ENCODE measurements at places on chromosomes 6 and 20.

GRCh38 chr20:46058599-46059281 is 29.7 kb downstream of the SLC12A5 start:
- no peak for DNase-seq

DNA sequence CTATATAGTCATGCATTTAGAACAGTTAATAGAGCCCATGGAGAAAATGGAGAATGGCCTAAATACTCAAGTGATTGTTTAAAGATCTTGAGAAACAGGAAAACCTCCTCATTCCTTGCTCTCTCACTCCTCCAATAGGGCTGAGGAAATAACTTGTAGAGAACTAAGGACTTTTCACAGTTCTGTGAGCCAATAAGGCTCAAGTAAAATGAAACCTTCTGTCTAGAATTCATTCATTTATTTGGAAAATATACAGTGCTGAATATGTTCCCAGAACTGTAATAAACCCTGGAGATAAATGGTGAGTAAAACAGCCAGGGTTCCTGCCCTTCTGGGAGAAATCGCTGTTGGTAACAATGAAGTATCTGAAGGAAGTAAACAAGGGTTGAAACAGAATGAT is 35.3 kb downstream of the ELOVL2 start:
- DNase-seq, result no peak

- DNase-seq, result no peak
These were observed 7.0 kb downstream of the CEP250 start for GRCh38 chr20:35462351-35462750.

DNA sequence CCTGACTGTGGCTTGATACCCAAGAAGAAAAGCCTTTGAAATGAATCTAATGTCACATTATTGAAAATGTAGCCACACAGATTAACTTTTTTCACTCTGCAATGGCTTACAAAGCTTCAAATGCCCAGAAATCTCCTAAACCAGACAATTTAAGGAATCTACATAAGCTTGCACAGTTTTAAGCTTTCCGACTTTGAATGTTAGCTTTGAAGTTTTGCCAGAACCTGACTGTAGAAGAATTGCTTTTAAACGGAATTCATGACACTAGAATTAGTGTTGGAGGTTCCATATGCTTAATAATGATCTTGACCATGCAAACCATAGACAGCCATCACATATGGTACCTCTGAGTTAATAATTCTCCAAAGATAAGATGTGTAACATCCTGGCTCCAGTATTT is 798.5 kb upstream of the EPHA7 start:
- no peak for DNase-seq

DNA sequence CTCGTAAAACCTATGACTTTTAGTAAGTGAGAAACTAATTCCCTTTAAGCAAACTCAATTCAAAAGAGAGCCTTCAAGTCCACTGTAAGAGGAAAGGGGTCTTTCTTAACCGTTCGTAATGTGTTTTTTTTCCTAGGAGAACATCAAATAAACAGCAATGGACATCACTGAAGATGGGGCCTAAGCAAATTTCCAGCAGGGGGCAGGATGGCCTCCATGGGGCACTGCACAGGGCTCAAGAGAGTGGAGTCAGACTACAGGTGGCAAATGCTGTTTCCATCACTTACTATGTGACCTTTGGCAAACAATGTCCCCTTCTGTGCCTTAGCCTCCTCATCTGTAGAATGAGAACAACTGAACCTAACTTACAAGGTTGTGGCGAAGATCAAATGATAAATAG is 88.7 kb downstream of the ARHGAP18 start:
- DNase-seq, result no peak

DNA sequence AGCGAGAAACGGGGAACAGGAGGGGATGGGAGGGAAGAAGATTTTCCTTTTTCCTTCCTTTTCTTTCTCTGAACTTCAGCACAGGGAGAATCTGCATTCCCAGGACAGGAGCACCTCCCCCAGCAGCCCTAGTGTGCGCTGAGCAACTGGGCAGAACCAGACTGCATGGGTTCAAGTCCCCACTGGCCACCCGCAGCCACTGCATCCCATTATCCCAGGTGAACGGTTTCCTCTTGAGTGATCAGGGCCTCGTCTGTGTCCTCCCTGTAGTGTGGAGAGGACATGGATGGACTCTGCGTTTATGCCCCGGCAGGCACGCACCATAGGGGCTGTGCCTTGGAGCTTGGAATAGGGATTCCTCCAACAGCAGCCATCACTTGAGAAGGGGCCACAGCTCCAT is 53.0 kb downstream of the ANKRD60 start:
- no peak for DNase-seq

DNA sequence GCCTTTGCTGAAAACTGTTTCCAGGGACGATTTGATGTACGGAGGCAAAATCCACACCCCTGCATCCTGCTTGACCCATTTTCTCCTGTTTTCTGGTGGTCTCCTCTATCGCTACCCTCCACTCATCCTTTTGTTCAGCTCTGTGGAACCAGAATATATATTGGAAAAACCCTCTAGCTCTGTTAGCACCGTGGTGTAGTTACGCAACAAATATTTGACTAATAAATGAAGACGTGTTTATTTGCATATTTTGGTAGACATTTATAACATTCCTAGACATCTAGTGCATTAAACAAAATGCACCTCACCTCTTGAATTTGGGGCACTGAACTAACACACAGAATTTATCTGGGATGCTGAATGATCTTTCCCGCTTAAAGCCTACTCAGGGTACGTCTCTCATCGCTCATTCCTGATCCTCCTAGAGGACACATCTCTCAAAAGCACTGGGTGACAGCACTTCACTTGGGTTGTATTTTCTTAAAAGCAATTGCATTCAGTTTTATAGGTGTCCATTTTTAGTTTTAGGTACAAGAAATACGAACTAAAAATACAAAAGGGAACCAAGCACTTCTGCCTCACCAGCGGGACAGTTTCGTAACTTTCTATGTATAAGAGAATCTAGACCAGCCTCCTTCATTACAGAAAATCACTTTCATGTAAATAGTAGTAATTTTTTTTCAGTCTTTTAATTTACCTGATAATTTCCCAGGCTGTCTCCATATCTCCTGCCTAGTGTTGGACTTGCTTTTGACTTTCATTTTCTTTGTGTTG is 59.2 kb downstream of the SNRNP48 start:
- no peak for DNase-seq

GRCh38 chr6:116152620-116153019 is 26.7 kb upstream of the COL10A1 start:
- no peak for DNase-seq

DNA sequence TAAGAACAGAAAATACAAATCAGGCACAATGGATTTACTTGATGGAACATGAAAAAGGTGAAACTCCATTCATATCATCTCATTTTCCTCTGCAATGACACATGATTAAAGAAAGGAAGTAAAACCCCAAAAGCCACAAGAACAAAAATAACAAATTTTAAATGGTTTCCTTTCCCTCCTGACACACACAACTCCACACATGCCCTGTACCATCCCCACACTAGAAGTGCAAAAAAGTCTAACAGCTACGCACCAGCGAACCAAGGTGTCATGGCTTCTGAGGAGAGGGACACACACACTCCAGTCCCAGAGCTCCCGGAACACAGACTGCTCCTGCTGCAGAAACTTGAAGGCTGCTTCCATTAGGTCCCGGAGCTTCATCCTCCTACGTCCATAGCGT is 25.3 kb downstream of the MDN1 start:
- no peak for DNase-seq

DNA sequence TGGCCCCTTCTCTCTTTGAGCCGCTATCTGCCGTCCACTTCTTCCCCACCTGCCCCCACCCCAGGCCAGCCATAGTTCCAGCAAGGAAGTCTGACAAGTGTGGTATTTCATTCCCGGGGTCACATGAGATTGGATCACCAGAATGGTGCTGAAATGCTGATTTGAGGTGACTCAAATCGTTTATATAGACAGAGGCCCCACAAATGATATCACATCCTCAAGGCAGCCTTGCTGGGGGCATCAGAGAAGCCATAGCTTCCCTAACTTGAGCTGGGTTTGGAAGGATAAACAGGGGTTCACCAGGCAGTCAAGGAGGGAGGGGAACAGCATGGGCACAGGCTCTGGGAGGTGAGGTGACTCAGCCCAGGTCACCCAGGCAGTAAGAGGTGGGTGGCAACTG is 9.9 kb downstream of the SDCBP2 start:
- DNase-seq, result no peak

DNA sequence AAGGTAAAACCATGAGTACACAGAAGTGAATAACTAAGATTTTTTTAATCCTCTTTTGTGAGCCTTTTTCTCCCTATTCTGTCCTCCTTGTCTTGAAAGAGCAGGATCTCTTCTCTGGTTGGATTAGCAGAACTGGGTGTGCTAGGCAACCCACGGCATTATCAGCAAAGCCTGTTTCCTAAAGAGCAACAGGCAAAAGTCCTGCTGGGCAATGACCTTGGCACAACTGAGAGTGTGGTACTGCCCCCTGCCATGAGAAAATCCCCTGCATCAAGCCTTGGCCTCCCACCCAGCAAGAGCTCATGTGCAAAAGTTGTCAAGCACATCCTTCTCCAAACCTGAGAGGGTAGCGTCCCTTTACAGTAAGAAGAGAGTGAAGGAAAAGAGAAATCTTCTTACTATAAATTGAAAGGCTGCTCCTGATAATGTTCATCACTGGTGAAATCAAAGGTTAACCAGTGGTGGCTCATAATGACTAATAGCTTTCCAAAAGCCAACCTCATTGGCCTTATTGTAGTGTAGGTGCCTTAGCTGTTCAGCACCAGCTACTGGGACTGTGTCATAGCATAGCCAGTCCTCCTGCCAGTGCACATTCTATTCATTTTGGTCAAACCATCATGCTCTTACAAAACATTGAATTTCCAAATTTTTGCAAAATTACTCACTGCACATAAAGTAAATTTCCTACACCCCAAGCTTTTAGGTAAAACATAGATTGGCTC is 17.1 kb downstream of the KIF6 start:
- no peak for DNase-seq

- DNase-seq, result no peak
These were observed 719 bp downstream of the SMPD2 start for GRCh38 chr6:109441069-109441816.

DNA sequence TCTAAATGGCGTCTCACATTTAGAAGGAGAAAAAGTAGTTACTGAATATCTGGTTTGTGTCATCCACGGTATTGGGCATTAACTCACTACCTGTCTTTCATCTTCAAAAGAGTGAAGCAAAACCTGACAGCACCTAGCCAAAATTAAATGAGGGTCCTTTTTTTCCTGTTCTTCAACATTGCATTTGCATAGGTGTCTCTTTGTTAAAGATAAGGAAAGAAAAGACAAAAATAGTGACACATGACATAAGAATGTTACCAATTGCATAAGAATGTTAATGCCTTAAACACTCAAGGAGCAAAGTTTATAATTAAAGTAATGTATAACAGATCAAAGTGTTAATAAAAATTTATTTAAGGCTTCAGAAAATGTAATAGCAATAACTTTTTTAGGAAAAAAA is 61.4 kb upstream of the MANEA start:
- DNase-seq, result no peak

DNA sequence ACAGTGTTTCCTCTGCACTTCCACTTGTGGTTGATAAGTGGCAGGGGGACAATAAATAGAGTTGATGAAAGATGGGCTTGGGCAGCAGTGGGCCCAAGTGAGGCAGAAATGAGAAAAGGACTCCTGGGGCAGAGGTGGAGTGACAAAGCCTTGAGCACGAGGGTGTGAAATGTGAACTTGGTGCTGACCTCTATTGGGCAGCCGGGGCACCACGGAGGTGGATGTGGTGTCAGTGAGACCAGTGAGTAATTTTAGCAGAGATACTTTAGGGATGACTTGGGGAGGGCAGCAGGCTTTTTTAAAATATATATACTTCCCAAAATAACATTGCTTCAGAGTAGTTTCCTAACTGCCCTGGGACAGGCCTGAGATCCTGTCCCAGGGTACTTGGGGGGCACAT is 30.6 kb upstream of the MYLK2 start:
- DNase-seq, result no peak

DNA sequence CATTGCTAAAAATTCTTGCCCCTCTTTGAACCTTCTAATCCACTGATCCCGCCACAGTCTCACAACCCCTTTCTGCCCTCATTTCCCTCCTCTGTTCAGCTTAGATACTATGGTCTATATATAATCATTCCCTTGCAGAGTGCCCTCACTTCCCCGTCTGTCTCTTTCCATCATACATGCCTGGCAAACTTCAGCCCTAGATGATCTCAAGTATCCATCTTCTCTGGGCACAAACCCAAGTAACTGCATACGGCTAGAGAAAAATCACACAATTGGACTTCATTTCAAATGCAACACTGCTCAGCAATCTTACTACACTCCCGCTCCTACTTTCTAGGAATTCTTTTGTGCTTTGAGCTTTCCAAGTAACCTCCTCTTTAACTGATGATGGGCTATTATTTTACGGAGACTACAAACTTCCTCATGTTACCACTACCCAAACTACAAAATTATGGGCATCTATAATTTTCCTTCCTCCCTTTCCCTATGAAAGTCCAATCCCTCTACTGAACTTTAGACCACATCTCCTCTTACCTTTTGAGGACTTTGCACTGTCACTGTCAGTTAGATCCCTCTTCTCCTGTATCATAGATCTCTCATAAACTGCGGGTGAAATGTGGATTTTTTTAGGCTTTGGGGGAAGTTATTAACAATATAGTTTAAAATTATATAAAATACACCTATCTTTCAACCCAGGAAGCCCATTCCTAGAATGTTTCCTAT is 135.6 kb downstream of the BTBD9 start:
- DNase-seq, result no peak

- DNase-seq, result no peak
These were observed 20.7 kb downstream of the FUCA2 start for GRCh38 chr6:143490775-143491174.

DNA sequence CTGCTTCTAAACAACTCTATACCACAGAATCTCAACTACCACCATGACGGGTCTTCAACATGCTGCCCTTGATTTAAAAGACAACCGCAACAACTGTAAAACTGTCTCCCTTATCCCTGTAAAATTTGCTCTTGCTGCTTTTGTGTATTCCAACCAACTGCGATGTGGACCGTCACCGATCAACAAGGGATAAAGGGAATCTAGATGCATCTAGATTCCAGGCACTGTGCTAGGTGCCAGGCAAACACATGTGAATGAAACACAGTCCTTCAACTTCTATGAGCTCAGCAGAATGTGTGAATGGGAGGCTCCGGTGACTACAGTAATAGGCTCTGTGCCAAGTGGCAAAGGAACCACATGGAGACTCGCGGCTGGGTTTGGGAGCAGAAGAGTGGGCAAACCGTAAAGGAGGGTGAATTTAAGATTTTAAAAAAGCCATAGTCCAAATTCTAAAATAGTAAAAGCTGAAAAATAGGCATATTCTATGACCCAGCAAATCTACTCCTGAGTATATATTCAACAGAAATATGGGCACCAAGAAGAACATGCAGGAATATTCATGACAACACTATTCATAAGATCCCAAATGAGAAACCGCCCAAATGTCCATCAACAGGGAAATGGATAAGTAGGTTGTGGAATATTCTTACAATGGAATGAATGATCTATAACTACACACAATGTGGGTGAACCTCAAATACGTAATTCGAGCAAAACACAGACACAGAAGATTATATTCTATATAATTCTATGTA is 3.7 kb upstream of the PRND start:
- DNase-seq, result no peak
